ENCODE measurements at places on chromosomes 3 and 15. TPM values are rescaled to one million over a fixed set of nuclear protein-coding genes. Genes with fewer than 3 reads are reported as not detected.

DNA sequence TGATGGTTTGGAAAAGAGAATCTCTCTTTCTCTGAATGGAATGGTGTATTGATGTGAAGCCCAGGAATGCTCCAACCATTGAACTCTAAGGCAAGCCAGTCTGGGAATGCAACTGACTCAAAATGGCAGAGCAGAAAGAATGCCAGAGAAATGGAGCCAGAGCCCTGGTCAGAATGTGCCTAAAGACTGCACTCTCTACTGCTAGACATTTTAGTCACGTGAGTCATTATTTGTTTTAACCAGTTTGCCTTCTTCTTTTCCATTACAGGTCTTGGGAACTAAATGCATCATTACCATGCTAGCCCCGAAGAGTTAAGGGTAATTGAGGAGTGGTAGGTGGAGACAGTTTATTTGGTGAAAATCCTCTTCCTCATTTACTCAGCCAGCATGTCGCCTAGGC, 67.3 kb upstream of the TRIM42 start:
- H3K36me3 ChIP-seq: no peaks in the 10 kb centered on the region
- DNase-seq: no peak
- no peak overlapping the region for H3K27ac ChIP-seq
- H3K4me3 ChIP-seq: no peak overlapping the region
- H3K27me3 ChIP-seq: no peaks in the 10 kb centered on the region

GABRA5 gene
- 18.0 TPM for total RNA-seq

SCG3 gene
- total RNA-seq: 31.5 TPM

GRCh38 chr3:7203969-7204847, 343.3 kb downstream of the GRM7 start:
- peaks cover 9% of the 10 kb centered on the region for H3K4me1 ChIP-seq
- H3K27me3 ChIP-seq: no peaks in the 10 kb centered on the region
- no peak for DNase-seq
- H3K36me3 ChIP-seq: no peaks in the 10 kb centered on the region
- H3K4me3 ChIP-seq: no peak overlapping the region

TRIM42 gene
- not detected for total RNA-seq

DNA sequence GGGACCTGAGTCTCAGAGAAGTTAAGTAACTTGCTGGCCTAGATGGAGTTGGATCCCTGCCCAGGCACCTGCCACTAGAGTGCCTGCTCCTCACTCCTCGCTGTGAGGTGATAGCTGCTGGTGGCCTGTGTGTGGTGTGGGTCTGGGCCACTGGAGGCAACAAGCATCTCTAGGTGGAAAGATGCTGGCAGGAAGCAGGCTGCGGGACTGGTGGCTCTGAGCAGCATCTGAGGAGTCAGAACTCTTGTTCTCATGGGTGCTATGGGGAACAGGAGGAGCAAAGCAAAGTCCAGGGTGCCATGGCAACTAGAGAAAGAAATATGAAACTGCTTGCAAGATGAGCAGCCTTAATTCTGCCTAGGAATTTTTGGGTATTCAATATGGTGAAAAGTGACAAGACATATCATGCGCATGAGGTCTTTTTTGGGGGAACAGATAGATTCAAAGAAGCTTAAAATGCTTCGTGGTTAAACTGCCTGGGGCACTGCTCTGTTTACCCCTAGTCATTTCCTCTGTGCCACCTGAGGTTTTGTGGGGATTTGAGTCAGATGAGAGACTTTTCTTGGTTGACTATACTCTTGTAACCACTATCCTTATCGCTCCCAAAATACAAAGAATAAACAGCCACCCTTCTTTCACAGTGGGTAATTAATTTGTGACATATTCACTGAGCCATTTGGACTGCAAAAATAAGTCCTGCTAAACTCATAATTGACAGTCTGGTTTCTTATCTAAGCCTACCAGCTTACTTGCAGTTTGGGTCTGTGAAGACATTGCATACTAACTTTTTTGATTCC, 50.3 kb downstream of the MED12L start:
- peaks cover 11% of the 10 kb centered on the region for H3K4me1 ChIP-seq
- DNase-seq: no peak
- H3K36me3 ChIP-seq: peaks cover 37% of the 10 kb centered on the region
- H3K4me3 ChIP-seq: no peak overlapping the region
- no peak overlapping the region for H3K27ac ChIP-seq

All from WTC11 (cell line).